ENCODE measurements at places on chromosomes 7 and 10. TPM values are rescaled to one million over a fixed set of nuclear protein-coding genes. Genes with fewer than 3 reads are reported as not detected.

DNA sequence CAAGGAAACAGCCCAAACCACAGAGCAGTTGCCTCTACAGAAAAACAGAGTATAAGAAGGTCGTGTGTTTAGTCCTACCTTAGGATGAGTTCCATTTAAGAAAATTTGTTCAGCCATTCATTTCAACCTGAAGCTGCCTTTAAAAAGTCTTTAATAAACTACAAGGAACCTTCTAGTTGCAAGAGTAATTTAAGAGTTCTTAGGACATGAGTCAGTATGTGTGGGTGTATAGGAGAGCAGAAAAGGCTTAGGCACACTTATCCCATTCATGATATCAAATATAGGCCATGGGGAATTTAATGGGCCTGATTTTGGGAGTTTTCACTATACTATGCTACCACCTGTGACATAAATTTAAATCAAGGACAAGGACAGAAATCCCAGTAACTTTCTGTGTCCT, 496.8 kb downstream of the TFEC start:
- no peak overlapping the region for H3K4me3 ChIP-seq
- no peaks in the 10 kb centered on the region for H3K36me3 ChIP-seq
- no peaks in the 10 kb centered on the region for H3K4me1 ChIP-seq
- no peak for DNase-seq
- H3K27ac ChIP-seq: no peak overlapping the region

- H3K36me3 ChIP-seq: no peaks in the 10 kb centered on the region
- H3K4me3 ChIP-seq: no peak overlapping the region
- DNase-seq: no peak
Measured at GRCh38 chr7:120334475-120334874, 61.5 kb downstream of the KCND2 start.

DNA sequence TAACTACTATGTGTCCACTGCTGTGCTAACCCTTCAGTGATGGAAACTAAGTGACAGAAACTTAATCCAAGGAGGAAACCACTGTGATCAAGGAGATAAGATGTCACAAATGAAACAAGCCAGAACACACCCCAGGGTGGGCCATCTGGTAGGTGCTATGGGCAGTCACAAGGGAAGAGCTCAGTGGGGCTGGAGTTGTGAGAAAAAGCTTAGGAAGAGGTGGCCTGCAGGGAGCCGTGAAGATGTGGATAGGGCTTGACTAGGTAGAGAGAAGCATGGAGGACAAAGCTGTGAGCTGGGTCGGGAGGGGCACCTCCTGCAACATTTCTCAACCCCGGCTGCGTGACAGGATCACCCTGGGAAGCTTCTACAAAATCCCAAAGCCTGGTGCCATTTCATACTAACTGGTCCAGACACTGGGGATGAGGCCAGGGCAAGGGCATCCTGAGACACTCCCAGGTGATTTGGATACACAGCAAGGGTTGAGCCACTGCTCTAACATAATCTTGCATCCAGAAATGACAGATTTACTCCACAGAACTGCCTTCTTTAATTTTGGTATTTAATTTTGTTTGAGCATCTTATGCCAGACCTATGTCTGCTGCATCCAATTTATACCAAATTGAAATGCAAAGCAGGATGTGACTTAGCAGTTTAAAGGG, 69.3 kb downstream of the OSBPL3 start:
- no peaks in the 10 kb centered on the region for H3K4me1 ChIP-seq
- no peak overlapping the region for H3K27ac ChIP-seq
- H3K27me3 ChIP-seq: no peaks in the 10 kb centered on the region
- H3K4me3 ChIP-seq: no peak overlapping the region

GRCh38 chr10:122587098-122587760, 26.7 kb downstream of the DMBT1 start:
- no peak overlapping the region for H3K4me3 ChIP-seq
- H3K27ac ChIP-seq: no peak overlapping the region
- DNase-seq: no peak
- no peaks in the 10 kb centered on the region for H3K27me3 ChIP-seq
- H3K4me1 ChIP-seq: no peaks in the 10 kb centered on the region

GRCh38 chr7:151515276-151515565, 4.5 kb downstream of the RHEB start:
- H3K4me3 ChIP-seq: peak overlapping the region; percentile 20
- no peaks in the 10 kb centered on the region for H3K27me3 ChIP-seq
- H3K4me1 ChIP-seq: no peaks in the 10 kb centered on the region

- no peak overlapping the region for H3K4me3 ChIP-seq
- H3K36me3 ChIP-seq: peaks cover 4% of the 10 kb centered on the region
- DNase-seq: no peak
- no peaks in the 10 kb centered on the region for H3K27me3 ChIP-seq
- H3K27ac ChIP-seq: no peak overlapping the region
Measured at GRCh38 chr10:103894441-103894864, 23.5 kb downstream of the STN1 start.

GRCh38 chr10:98361131-98362025, 53.6 kb downstream of the PYROXD2 start:
- no peaks in the 10 kb centered on the region for H3K27me3 ChIP-seq
- H3K36me3 ChIP-seq: no peaks in the 10 kb centered on the region
- DNase-seq: peak; percentile 92
- H3K4me1 ChIP-seq: no peaks in the 10 kb centered on the region
- no peak overlapping the region for H3K27ac ChIP-seq
- no peak overlapping the region for H3K4me3 ChIP-seq

GPC2 gene
- 56.1 TPM for total RNA-seq

CLDN4 gene
- total RNA-seq: 9.7 TPM

FAM131B gene
- total RNA-seq: 5.4 TPM

CCM2 gene
- total RNA-seq: 37.4 TPM

AGBL3 gene
- 7.6 TPM for total RNA-seq

CAV1 gene
- total RNA-seq: 9.4 TPM

PPIA gene
- total RNA-seq: 1,835 TPM

SMO gene
- total RNA-seq: 41.1 TPM

OR9A2 gene
- total RNA-seq: not detected

Data from endodermal cell (in vitro differentiated cells).